ENCODE measurements at places on chromosomes 7 and 10.

DNA sequence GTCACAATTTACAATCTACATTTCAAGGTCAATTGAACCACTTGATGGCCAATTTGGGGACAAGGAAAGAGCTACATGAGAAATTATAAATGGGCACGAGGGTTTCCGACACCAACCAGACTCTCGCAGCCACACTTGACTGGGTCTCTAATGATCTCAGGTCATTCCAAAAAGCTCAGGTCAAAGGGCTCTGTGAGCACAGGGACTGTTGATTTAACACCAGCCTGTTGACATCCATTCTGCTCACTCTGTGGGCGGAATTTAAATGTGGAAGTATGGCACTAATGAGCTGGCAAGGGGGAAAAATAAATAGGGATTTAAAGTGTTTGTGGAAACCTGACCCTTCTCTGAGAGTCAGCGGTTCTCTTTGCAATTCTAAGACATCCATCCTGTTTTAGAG, 810.7 kb upstream of the AUTS2 start:
- DNase-seq: peak; percentile 74

- no peak for DNase-seq
Measured at GRCh38 chr10:60597513-60597912, 180.8 kb upstream of the CDK1 start.

GRCh38 chr7:76260171-76260703, 42.2 kb upstream of the HSPB1 start:
- DNase-seq: no peak

DNA sequence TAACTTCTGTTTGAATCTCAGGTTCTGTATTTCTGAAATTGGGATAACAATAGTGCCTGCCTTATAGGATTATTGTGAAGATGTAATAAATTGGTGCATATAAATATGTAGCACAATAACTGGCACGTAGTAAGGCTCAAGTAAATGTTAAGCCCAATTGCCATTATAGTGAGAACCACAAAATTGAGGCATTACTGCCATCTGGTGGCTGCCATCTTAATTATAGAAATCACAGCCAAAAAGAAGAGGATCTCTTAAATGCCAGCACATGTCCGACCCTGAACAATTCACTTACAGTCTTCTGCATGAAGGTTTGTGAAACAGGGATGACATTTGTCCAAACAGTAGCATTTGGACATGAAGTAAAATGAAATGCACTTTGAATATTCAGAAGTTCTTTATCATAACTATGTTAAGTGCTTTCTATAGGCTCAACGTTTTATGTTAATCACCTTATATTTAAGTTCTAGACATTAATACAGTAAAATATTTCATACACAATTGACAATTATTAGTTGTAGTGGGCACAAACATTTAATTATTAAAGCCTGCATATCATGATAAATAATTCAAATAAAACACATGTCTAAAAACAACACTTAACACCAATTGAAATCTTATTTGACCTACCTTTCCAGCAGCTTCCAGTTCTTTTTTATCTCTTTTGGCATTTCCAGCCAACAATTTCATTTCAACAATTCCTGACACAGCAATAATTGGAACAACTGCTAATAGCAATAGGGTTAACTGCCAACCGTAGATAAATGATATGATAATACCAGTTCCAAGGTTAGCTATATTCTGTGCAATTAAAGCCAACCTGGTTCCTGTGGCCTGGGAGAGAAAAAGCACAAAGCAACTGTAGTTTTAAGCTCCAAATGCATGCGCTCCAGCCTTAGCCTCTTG, 58.5 kb downstream of the ABCB4 start:
- peak; percentile 30 for DNase-seq

- DNase-seq: no peak
Measured at GRCh38 chr7:132846086-132846485, 235.8 kb downstream of the CHCHD3 start.

DNA sequence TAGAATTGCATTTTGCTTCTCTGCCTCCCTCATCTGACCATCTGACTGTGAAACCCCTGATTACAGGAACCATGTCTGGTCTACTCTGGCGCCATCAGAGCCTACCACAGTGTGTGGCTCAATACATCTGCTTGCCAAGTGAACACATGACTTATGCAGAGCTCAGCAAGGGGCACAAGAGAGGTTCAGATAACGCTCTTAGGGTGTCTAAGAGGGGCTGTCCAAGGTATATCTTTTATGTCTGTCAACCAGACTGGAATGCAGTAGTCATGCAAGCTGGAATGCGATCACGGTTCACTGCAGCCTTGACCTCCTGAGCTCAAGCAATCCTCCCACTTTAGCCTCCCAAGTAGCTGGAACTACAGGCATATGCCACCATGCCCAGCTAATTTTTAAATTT, 10.3 kb upstream of the RRP12 start:
- no peak for DNase-seq

DNA sequence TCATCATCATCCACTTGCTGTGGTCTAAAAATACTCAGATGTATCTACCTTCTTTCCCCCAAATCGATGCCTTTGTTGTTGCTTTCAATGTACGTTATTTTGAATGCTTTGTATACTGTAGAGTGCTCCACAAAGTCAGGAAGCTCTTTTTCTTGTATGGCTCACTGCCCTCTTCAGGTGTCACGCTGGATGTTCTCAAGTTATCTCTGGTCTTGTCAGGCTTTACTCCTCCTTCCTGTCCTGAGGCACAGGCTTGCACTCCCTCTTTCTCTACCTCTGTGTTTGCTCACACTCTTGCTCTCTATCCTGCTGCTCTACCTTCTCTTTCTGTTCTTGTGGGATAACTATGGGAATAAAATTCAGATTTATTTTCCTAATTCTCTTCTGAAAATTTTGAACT, 381.3 kb downstream of the NRG3 start:
- DNase-seq: no peak

- DNase-seq: no peak
Measured at GRCh38 chr7:2299870-2300512, 14.2 kb downstream of the SNX8 start.

DNA sequence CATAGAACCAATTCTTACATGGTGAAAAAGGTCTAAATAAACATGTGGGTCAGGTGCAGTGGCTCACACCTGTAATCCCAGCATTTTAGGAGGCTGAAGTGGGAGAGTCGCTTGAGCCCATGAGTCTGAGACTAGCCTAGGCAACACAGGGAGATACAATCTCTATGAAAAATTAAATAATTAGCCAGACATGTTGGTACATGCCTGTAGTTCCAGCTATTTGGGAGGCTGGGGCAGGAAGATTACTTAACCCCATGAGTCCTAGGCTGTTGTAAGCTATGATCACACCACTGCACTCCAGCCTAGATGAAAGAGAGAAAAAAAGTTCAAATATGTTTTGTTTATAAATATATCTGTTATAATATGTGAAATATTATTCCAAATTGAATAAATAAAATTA, 643.6 kb downstream of the IPMK start:
- no peak for DNase-seq

DNA sequence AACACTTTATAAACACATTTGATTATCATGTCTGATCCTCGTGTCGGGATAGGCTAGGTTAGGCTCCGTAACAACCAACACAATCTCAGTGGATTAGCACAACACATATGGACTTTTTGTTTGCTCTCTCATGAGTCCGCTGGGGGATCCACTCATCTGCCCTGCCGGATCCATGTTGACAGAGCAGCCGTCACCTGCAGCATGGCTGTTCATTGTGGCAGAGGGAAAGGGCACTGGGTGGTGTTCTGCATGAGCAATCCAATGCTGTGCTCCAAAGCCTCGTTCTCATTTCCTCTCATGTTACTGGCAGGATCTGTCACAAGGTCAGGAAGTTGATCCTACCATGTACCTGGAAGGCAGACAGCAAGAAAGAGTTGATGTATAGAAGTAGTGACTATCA, 62.5 kb upstream of the RAPGEF5 start:
- peak; percentile 57 for DNase-seq

GRCh38 chr7:101832205-101832631, 14.8 kb downstream of the CUX1 start:
- DNase-seq: no peak

- no peak for DNase-seq
Measured at GRCh38 chr10:75480374-75480773, 49.0 kb downstream of the LRMDA start.

DNA sequence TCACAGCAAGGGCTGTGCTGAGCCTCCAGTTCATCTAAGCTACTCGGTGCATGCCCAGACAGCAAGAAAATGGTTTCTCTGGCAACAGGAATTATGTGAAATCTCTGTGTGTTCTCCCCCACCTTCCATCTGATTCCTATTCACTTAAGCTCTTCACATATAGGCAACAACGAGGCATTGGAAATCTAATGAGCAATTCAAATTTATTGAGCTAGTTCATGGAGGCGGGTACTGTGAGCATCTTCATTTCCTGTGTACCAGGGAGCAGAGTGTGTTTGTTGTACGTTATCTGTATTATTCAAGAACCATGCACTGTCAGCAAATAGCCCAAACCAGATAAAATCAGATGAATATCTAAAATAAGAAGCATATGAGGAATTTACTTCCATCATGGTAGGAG, 739.1 kb downstream of the MAGI2 start:
- no peak for DNase-seq

GRCh38 chr10:124436191-124436638, 13.6 kb downstream of the NKX1-2 start:
- no peak for DNase-seq

- no peak for DNase-seq
Measured at GRCh38 chr10:59577984-59578383, 131.7 kb downstream of the SLC16A9 start.

- DNase-seq: no peak
Measured at GRCh38 chr7:101519324-101520023, 109.6 kb downstream of the MYL10 start.

- DNase-seq: no peak
Measured at GRCh38 chr7:35657125-35657524, 37.8 kb downstream of the HERPUD2 start.

DNA sequence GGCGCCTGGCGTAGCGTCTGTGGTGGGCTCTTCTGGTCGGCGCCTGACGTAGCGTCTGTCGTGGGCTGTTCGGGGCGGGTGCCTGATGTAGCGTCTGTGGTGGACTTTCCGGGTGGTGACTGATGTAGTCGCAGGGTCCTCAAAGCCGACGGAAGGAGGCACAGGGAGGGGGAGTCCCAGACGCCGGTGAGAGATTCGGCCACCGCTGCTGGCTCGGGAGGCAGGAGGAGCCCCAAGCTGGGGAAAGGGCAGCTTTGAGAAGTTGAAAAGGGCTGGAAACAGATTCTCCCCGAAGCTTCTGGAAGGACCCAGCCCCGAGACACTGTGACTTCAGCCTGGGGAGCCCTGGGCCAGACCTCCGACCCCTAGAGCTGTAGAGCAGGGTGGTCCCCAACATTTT, 105.7 kb downstream of the DNAJB6 start:
- no peak for DNase-seq

- DNase-seq: no peak
Measured at GRCh38 chr10:16156681-16157080, 280.1 kb upstream of the PTER start.

- no peak for DNase-seq
Measured at GRCh38 chr10:133088179-133088955, 643 bp downstream of the ADGRA1 start.
